GM04504 (cell line): ENCODE measurements at places on chromosomes 7 and 10.

DNA sequence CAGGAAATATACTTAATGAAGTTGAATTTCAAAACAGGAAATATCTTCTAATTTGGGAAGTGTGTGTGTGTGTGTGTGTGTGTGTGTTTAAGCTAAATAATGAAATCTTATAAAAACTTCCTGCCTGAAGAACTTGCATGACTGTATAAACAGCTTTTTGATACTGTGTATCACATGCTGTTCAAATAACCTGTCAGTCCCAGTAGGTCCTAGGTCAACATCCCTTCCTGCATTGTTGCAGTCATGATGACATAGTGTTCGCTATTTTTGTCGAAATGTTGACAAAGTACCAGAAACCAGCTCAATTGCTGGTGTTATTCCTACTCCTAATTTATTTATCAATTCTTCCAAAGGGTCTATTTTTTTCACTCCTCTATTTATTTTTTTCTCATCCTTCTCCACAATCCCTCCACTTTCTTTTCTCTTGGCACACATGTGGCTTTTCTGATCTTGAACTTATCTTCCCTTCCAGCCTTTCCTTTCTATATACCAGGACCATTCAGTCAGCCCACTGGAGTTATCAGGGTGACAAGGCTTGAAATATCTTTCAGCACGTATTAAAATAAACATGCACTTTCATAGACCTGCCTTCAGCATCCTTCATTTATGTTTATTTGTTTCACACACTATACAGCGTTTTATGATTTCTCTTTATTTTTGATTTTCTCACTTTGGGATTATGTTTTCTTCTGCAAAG lies 115.8 kb downstream of the PLXDC2 start:
- DNase-seq: no peak

DNA sequence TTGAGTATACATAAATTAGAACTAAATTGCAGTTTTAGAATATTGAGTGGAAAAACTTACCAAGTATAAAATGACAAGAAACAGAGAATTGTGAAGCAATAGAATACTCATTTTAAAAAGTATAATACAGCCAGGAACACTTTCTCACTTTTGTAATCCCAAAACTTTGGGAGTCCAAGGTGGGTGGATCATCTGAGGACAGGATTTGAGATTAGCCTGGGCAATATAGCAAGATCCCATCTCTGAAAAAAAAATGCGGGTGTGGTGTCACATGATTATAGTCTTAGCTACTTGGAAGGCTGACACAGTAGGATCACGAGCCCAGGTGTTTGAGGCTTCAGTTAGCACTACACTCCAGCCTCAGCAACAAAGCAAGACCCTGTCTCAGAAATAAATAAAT lies 440.9 kb upstream of the POT1 start:
- DNase-seq: no peak

DNA sequence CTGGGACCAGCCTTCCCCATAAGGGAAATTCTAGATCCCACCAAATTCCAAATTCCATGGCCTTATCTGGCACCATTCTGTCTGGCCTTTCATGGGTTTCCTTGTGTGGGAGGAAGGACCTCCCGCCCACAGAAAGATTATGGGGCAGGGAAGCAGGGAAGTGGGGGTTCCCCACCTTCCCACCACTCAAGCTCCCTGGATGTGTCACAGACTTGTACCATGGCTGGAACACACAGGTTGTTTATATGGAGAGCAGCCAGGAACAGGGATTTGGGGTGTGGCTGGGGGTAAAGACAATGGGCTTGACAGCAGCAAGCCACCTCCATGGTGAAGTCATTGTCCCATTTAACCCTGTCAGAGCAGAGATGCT lies 18.3 kb downstream of the UNC5B start:
- DNase-seq: no peak

DNA sequence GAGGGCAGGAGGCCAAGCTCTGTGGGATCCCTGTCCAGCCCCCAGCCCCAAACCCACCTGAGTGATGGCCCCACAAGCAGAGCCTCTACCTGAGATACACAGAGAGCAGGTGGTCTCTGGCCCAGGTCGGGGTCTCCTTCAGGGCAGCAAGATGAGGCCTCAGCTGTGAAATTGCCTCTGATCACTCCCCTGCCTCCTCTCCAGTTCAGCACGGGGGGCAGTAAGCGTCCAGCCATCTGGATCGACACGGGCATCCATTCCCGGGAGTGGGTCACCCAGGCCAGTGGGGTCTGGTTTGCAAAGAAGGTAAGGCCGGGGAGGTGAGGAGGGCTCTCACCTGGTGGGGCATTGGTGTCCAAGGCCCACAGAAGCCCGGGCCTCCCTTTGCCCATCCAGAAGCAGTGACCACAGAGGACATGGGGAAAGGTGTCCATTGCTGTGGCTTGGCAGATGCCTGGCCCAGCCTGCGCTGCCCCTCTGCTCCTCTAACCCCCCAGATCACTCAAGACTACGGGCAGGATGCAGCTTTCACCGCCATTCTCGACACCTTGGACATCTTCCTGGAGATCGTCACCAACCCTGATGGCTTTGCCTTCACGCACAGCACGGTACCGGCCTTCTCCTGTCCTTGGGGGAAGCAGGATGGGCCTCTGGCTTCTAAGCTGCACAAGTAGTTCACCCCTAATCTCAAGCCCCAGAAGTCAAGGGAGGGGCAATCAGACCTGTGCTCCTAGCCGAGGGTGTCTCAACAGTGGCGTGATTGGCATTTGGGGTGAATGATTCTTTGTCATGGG lies 3.1 kb downstream of the CPA1 start:
- DNase-seq: no peak

GRCh38 chr7:140079121-140079536 lies 16.4 kb upstream of the PARP12 start:
- no peak for DNase-seq
